ENCODE measurements at places on chromosomes 11 and 22.

- H3K4me1 ChIP-seq = 0 out of 2 replicates have a peak, but pooled peaks cover 4% of the 10 kb centered on the region
- no peaks in the 10 kb centered on the region for H3K27me3 ChIP-seq
- no peak for DNase-seq
These were observed 27.3 kb downstream of the INTS4 start for GRCh38 chr11:77967121-77967520.

DNA sequence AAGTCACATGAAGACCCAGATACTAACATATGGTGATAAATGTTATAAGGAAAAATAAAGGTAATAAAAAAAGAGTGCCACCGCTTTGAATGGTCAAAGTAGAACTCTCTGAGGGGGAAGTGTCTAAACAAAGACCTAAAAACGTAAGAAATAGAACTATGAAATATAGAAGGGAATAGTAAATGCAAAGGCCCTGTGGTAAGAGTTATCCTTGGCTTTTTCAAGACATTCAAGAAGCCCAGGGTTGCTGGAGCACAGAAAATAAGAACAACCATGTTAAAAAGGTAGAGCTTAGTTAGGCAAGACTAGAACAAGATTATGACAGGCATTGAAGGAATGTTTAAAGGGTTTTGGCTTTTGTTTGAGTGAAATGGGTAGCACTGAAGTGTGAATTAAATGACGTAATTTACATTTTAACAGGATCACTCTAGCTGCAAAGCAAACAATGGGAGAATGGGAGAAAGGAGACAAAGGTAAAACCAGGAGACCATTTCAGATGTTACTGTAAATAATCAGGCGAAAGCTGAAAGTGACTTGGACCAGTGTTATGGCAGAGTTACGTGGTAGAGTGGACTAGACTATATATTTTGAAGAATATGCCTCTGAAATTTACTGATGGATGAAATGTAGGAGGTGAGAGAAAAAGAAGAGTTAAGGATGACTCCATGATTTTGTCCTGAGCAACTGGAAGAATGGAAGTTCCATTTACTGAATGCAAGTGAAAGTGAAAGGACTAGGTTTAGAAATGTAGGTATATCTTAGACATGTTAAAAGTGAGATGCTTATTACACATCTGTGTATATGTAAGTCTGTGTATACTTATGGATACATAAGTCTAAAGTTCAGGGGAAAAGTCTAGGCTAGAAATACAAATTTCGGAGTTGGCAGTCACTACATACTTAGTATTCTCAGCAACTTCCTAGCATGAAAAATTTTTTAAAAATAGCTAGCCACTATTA lies 28.5 kb downstream of the BTBD10 start:
- DNase-seq = no peak
- no peaks in the 10 kb centered on the region for H3K27me3 ChIP-seq
- H3K4me1 ChIP-seq = no peaks in the 10 kb centered on the region
- H3K4me3 ChIP-seq = no peak overlapping the region
- no peak overlapping the region for H3K27ac ChIP-seq
- H3K36me3 ChIP-seq = no peaks in the 10 kb centered on the region

- no peak for DNase-seq
- no peaks in the 10 kb centered on the region for H3K4me1 ChIP-seq
- no peak overlapping the region for H3K4me3 ChIP-seq
- H3K27me3 ChIP-seq = peaks cover 11% of the 10 kb centered on the region
- H3K36me3 ChIP-seq = no peaks in the 10 kb centered on the region
These were observed 7.7 kb downstream of the SLC22A8 start for GRCh38 chr11:63007920-63008319.

DNA sequence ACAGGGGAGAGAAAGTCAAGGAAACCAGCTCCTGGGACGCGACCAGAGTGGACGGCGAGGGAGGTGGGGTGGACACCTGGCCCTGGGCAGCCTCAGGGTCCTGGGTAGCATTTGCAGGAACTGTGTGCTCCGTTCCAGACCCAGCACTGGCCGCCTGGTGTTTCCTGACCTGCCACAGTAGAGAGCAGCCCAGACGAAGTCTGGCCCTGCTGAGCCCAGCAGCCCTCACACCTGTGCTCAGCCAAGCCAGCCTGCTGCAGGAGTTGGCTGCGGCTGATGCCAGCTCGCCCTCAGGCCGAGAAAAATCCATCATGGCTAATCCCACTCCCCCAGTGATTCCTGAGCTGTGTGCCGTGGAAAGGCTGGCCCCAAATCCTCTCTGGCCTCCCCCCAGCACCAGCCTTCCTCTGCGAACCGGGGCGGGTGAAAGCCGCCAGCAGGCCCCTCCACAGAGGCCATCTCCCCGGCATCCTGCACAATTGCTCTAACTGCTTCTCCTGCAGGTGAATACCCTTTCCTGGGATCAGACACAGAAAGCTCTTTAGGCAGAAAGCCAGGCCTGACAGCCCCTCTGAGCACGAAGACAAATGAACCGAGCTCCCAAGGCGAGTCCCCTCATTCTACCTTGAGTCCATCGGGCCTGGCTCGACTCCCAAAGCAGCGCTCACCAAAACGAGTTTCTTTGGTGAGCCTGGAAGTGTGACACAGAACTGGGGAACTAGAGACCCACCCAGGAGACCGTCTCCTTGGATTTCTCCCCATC lies 88.6 kb downstream of the RTL6 start:
- no peak overlapping the region for H3K4me3 ChIP-seq
- no peaks in the 10 kb centered on the region for H3K4me1 ChIP-seq
- peaks cover 97% of the 10 kb centered on the region for H3K27me3 ChIP-seq
